ENCODE measurements at places on chromosomes 2 and 18. TPM values are rescaled to one million over a fixed set of nuclear protein-coding genes. Genes with fewer than 3 reads are reported as not detected.

The FSHR gene
- not detected for total RNA-seq

The PIEZO2 gene
- not detected for total RNA-seq

The MREG gene
- 4.2 TPM for total RNA-seq

The ATP6V1B1 gene
- total RNA-seq, result not detected

The ZSWIM2 gene
- not detected for total RNA-seq

The EVX2 gene
- not detected for total RNA-seq

The PRSS56 gene
- not detected for total RNA-seq

The TUBA3E gene
- not detected for total RNA-seq

The CKAP2L gene
- total RNA-seq, result 7.7 TPM

GRCh38 chr2:88331239-88331638, 121.3 kb downstream of the FOXI3 start:
- no peak for DNase-seq

DNA sequence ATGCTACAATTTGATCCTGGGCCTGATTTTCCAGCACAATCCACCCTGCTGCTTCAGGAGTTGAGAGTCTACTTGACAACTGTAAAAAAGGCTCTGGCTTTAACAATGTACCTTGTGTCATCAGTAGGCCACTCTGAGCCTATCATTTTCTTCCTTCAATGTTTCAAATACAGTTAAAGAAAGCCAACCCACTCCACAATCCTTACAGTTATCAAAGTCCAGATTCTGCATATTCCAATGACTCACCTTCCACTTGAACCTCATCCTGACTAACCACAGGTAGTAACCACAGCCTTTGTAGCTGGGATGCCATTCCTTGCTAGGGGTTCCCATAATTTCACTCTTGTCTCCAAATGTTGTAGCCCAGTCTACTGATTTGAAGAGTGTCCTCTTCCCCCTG, 35.5 kb upstream of the AQP4 start:
- DNase-seq, result no peak

DNA sequence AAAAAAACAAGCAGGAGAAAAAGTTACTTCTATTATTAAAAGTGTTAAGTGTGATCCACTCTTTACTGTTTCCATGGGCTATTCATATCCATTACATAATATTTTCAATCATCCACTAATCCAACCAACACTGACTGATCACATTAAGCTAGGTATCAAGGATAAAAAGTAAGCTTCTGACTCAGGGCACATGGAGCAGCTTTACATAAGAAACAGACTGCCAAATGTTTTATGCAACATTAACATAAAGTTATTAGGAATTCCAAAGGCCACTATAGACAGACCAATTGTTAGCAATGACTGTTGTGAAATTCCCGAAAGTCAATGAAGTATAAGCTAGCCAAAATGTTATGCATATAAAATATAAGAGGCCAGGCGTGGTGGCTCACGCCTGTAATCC, 277.6 kb downstream of the ZEB2 start:
- DNase-seq, result no peak

- DNase-seq, result no peak
Observed at GRCh38 chr2:88615822-88616221, 11.4 kb downstream of the EIF2AK3 start.

DNA sequence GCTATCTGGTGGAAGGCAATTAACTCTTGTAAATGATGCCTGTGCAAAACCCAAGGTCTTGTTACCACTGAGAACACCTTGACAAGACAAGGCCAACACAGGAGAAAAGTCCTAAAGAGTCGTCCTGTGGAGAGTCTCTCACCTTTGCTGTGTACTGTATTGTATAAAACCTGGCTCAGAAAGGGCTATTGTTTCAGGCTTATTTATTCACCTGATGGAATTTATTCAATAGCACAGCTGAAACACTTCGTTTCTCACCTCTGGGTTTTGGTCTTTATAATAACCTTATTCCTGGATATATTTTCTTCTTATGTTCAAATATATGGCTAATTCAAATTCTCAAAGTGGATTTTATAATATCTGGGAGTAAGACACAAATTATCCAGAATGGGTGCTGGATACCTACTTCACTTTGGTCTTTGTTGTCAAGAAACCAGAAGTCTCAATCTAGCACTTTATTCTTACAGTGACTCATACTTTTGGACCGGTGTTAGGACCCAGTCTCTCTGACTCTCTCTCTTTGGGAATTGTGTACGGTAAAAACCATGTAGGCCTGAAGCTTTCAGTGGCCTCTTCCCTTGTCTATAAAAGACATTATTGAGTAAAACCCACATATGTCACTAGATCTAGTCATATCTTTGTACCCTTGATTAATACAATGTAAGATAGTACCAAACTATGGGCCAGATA, 16.1 kb upstream of the STAT4 start:
- no peak for DNase-seq

DNA sequence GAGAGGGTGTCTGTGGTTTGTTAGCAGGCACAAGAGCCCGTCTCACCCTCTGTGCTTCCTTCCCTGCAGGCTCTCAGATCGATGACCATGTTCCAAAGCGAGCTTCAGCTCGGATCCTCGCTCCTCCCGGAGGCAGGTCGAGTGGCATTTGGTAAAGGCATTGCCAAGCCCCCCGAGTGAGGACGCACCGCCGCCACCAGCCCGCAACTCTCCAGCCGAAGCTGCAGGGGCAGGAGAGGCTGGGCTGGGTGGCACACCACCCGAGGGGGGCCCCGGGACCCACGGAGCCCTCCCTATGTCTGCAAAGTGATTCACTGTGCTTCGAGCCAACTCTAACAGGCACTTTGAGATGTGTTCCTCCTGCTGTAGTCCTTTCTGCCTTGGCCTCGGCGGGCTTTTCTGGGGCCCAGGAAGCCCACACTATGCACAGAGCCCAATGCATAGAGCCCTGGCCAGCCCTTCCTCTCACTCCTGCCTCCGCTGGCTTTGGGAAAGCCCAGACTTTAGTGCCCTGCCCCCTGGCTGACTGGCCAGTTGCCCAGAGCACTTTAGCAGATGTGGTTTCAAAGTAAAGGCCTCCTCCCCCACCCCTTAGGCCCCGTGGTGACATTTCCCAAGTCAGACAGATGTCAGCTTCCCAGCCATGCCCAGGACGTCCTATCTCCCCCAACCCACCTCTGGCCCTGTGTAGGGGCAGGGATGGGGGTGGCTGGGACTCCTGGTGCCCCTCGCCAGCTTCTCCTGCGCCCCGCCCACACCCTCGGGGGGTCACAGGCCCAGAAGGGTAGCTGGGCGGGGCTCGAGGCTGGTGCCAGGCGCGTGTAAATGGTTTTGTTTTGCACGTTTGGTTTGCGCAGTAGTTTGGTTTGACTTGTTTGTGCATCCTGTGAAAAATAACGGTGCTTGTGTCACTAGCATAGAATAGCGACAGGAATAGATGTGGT, 23.3 kb upstream of the MAPRE3 start:
- no peak for DNase-seq
